ENCODE measurements at places on chromosomes 13 and 19. TPM values are rescaled to one million over a fixed set of nuclear protein-coding genes. Genes with fewer than 3 reads are reported as not detected.

DNA sequence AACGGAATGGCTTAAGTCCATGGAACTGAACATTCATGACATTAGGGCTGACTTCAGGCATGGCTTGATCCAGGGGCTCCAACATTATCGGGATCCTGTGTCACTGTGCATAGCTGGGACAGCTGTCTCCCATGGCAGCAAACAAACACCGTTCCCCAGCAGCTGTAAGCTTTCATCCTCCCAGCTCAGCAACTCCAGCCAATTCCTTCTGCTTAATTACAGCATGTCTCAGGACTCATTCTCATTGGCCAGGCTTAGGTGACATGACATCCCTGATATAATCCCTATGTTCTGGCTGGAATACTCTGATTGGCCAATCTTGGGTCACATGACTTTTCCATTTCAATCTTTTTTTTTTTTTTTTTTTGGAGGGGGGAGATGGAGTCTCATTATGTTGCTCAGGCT is 10.9 kb upstream of the TLE5 start:
- no peaks in the 10 kb centered on the region for H3K36me3 ChIP-seq
- H3K27ac ChIP-seq = no peak overlapping the region
- peaks cover 6% of the 10 kb centered on the region for H3K27me3 ChIP-seq
- peaks cover 4% of the 10 kb centered on the region for H3K4me1 ChIP-seq
- no peak overlapping the region for H3K4me3 ChIP-seq
- no peak for DNase-seq

DNA sequence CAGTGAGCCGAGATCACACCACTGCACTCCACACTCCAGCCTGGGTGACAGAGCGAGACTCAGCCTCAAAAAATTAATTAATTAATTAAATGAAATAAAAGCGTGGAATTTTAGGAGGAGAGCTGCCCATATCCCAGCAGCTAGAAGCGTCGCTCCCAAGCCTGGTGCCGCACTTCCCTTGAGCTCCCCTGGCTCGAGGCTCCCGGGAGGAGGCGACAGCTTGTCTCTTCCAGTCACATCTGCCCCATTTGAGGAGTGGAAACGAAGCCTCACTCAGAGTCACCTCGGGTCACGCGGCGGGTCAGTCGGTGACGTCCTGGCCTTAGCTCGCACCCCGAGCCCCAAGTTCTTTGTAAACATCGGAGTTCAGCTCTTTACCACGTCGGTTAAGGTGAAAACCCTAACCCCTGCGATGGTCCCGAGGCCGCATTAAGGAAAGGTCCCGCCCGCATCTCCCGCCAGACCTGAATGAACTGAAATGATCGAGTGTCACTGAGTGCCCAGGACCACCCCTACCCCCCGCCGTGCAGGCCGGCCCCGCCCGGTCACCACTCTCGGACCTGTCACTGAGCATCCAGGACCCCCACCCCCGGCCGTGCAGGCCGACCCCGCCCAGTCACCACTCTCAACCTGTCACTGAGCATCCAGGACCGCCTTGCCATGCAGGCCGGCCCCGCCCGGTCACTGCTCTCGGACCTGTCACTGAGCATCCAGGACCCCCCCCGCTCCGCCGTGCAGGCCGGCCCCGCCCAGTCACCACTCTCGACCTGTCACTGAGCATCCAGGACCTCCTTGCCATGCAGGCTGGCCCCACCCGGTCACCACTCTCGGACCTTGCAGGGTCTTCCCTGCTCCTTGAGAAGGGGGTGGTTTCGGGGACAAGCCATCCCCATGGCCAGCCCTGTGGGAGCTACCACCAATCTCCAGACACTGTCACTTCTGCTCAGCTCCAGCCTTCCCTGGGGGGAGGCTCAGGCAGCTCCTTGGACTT is 176.9 kb downstream of the KDM4B start:
- no peaks in the 10 kb centered on the region for H3K27me3 ChIP-seq
- no peak for DNase-seq
- H3K27ac ChIP-seq = no peak overlapping the region

- DNase-seq = peak; percentile 79
- no peaks in the 10 kb centered on the region for H3K4me1 ChIP-seq
- no peak overlapping the region for H3K27ac ChIP-seq
- no peaks in the 10 kb centered on the region for H3K27me3 ChIP-seq
Measured at GRCh38 chr19:42563352-42564210, 31.1 kb downstream of the CEACAM8 start.

- no peak for DNase-seq
- no peaks in the 10 kb centered on the region for H3K27me3 ChIP-seq
Measured at GRCh38 chr13:73547239-73547638, 488.4 kb downstream of the KLF5 start.

DNA sequence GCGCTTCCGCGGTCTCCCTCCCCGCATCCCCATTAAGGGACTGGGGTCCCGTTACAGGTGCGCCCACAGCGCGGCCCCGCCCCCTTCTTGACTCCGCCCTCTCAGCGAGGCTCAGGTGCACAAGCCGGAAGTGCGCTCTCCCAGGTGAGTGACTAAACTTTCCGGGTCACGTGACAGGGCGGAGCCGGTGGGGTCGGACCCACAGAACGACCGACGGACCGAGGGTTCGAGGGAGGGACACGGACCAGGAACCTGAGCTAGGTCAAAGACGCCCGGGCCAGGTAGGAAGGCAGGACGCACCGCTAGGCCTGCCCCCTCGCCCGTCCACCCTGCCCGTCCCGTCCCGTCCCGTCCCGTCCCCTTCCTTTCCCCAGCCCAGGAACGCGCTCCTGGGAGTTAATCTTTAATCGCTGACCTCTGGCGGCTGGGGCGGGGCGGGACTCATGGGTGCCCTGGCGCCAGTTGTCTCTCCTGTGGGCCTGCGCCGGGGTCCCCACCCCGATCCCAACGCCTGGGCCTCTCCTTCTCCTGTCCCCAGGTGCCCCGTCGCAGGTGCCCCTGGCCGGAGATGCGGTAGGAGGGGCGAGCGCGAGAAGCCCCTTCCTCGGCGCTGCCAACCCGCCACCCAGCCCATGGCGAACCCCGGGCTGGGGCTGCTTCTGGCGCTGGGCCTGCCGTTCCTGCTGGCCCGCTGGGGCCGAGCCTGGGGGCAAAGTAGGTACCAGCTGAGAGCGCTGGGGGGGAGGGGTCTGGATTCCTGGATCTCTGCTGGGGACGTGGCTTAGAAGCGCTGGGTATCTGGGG is at the start of gene CRB3:
Gene CRB3 (plus strand): TSS at position 202 of the 804 bp plus-strand sequence. CDS start 431 bp downstream, at position 633.
- H3K4me3 ChIP-seq = peak within 1 kb of the TSS; percentile 83
- no peak within 1 kb of the TSS for H3K27ac ChIP-seq
- H3K27me3 ChIP-seq = peaks cover 15% of the 10 kb centered on the region
- peaks cover 6% of the 10 kb centered on the region for H3K4me1 ChIP-seq

GRCh38 chr13:99398071-99398470 is 90.9 kb upstream of the GPR183 start:
- H3K4me3 ChIP-seq = no peak overlapping the region
- no peaks in the 10 kb centered on the region for H3K36me3 ChIP-seq
- no peak overlapping the region for H3K27ac ChIP-seq
- no peaks in the 10 kb centered on the region for H3K27me3 ChIP-seq
- no peak for DNase-seq

GRCh38 chr19:8988204-8988603 is 22.0 kb downstream of the MUC16 start:
- peak; percentile 67 for DNase-seq
- H3K4me3 ChIP-seq = no peak overlapping the region
- H3K36me3 ChIP-seq = no peaks in the 10 kb centered on the region
- H3K4me1 ChIP-seq = no peaks in the 10 kb centered on the region

Gene KLK8
- total RNA-seq = not detected

Gene CD79A
- not detected for total RNA-seq

Gene SIGLEC12
- not detected for total RNA-seq
